ENCODE measurements at places on chromosomes 7 and 10. TPM values are rescaled to one million over a fixed set of nuclear protein-coding genes. Genes with fewer than 3 reads are reported as not detected.

WNT2 gene
- 12.9 TPM for total RNA-seq

FAM25A gene
- not detected for total RNA-seq

SRI gene
- 115 TPM for total RNA-seq

PNLIPRP2 gene
- not detected for total RNA-seq

LIPJ gene
- total RNA-seq: not detected

WEE2 gene
- not detected for total RNA-seq

MUC12 gene
- total RNA-seq: not detected

CDNF gene
- total RNA-seq: 0.61 TPM

ITIH5 gene
- total RNA-seq: 10.5 TPM

PPP1R17 gene
- not detected for total RNA-seq

DNA sequence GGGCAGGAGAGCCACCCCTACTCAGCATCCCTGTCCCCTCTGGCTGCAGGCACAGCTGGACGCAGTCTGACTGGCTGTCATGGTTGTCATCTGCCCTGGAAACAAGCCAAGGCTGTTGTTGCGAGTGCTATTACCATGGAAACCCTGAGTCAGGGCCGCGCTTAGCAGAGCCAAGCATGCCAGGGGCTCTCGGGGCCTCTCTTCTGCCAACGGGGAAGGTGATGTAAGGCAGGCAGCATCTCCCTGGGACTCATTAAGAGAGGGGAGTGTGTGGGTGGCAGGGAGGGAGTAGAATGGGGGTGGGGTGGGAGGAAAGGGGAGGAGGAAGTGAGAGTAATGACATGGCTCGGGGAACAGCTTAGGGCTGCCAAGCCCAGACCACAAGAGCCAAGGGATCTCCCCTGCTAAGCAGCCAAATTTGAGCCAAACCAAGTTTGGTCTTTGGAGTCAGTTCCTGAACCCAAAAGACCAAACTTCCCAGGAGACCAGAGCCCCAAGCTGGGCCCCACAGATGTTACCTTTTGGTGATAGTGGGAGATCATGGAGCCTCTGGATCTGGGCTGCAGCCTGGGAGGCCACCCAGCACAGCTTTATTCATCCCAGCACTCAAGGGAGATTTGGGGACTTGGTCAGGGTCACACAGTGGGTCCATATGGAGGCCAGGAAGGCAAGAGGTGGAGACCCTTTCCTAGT lies 67.6 kb downstream of the TMEM130 start:
- no peak for DNase-seq
- no peaks in the 10 kb centered on the region for H3K36me3 ChIP-seq
- no peaks in the 10 kb centered on the region for H3K27me3 ChIP-seq
- H3K4me3 ChIP-seq: no peak overlapping the region

- H3K27me3 ChIP-seq: no peaks in the 10 kb centered on the region
- H3K27ac ChIP-seq: no peak overlapping the region
- no peak for DNase-seq
- H3K4me1 ChIP-seq: peaks cover 6% of the 10 kb centered on the region
- no peak overlapping the region for H3K4me3 ChIP-seq
Measured at GRCh38 chr7:98836811-98837629, 32.8 kb downstream of the TMEM130 start.

DNA sequence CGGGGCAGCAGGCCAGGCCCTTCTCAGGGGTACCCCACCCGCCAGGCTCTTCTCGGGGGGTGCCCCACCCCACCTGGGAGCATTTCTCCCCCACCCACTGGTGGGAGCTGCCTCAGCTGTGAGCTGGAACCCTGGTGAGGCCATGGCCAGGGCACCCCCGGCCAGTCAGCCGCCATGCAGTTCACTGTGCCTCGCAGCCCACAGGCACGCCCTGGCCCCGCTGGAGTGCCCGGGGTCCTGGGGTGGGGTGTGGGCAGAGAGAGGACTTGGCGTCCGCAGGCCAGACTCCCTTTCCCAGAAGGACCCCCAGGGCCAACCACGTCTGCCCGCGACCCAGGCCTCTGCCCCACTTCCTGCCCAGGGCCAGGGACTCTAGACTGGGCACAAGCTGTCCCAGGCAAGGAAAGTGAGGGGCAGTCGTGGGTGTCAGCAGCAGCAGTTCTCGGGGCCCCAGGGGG lies 13.1 kb downstream of the DPYSL4 start:
- H3K27ac ChIP-seq: no peak overlapping the region
- H3K4me3 ChIP-seq: no peak overlapping the region
- DNase-seq: no peak
- H3K4me1 ChIP-seq: no peaks in the 10 kb centered on the region

GRCh38 chr7:103299660-103300059 lies 2.4 kb downstream of the PMPCB start:
- H3K27me3 ChIP-seq: no peaks in the 10 kb centered on the region
- peaks cover 60% of the 10 kb centered on the region for H3K36me3 ChIP-seq
- no peak overlapping the region for H3K4me3 ChIP-seq
- no peak for DNase-seq

DNA sequence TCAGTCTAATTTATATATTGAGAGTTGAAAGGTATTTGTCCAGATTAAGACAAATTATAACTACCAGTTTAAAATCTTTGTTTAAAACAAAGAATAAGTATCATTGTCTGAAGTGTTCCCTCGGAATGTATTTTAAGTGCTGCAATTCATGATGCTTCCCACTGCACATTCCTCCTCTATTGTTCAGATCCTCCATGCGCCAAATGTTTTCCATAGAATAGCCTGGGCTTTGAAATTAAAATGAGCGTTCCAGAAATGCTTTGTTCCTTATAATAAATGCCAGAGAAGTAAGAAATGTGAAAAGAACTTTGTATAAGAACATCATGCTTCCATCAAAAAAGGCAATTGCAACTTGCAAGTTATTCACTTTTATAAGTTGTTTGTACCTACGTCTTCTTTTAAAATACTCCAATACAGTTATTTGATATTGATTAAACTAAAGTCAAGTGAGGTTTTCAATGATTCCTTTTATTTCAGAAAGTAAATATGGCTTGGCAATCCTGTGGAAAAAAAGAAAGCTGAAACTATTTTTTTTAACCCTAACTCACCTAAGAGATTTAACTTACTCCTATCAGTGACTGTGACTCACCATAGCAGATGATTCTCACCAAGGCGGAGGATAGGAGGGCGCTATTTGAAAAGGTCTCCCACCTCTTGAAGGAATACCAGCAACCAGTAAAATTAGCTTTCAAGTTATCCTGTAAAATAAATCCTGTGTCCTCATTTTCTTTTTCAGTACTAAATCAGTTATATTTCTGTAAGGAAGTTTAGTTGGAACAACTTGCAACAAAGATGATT lies 85.8 kb downstream of the CTNNA3 start:
- H3K27ac ChIP-seq: no peak overlapping the region
- no peak overlapping the region for H3K4me3 ChIP-seq
- no peaks in the 10 kb centered on the region for H3K36me3 ChIP-seq
- H3K4me1 ChIP-seq: no peaks in the 10 kb centered on the region
- H3K27me3 ChIP-seq: no peaks in the 10 kb centered on the region

DNA sequence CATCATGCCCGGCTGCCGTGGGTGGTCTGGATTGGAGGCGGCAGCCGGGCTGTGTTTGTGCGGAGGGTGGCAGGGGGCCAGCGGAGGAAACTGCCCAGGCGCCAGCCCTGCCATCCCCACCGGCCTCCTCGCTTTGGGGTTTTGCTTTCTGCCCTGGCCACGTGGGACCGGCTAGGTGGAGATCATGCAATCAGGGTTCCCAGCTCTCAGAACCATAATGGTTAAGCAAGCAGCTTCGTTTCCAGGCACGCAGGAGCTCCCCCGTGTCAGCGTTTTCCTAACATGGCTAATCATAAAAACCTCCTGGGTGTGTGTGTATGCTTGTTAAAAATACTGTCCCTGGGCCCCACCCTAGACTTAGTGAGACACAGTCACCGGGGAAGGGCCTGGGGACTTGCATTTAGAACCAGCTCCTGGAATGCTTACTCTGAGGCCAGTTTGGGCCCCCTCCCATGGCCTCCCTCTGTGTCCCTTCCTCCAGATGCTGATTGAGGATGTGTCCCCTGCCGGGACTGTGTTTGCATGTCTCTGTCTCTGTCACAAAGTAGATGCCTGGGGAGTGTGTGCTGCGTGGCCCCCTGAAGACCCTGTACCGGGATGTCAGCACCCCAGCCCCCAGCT lies 119.3 kb downstream of the CUX1 start:
- no peak overlapping the region for H3K27ac ChIP-seq
- no peaks in the 10 kb centered on the region for H3K27me3 ChIP-seq
- DNase-seq: peak; percentile 64

- H3K27me3 ChIP-seq: no peaks in the 10 kb centered on the region
- H3K36me3 ChIP-seq: no peaks in the 10 kb centered on the region
- DNase-seq: no peak
- no peak overlapping the region for H3K4me3 ChIP-seq
Measured at GRCh38 chr10:61852261-61852660, 49.2 kb upstream of the ARID5B start.

DNA sequence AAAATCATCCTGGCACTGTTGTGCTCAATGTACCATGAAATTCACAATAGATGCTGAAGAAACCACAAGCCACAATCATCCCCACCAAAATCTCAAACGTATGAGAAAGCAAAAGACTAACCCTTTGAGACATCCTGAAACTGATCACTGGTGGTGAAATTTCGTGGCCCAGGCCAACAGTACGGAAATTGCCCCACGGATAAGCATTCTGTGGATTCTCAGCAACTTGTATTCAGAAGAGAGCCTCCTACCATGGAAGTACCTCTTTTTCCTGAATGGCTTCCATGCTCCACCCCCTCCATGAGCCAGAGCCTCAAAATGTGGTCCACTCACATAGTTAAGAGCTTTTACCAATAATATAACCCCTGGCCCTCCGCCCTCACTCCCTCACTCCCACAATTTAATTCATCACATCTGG lies 163.9 kb upstream of the AUTS2 start:
- H3K27ac ChIP-seq: no peak overlapping the region
- peaks cover 17% of the 10 kb centered on the region for H3K4me1 ChIP-seq
- no peaks in the 10 kb centered on the region for H3K36me3 ChIP-seq
- no peaks in the 10 kb centered on the region for H3K27me3 ChIP-seq

GRCh38 chr10:130927157-130927556 lies 384.4 kb downstream of the TCERG1L start:
- no peaks in the 10 kb centered on the region for H3K36me3 ChIP-seq
- H3K4me3 ChIP-seq: no peak overlapping the region
- H3K4me1 ChIP-seq: no peaks in the 10 kb centered on the region
- no peak overlapping the region for H3K27ac ChIP-seq
- no peaks in the 10 kb centered on the region for H3K27me3 ChIP-seq

GRCh38 chr10:76935941-76936613 lies 701.5 kb downstream of the KCNMA1 start:
- H3K36me3 ChIP-seq: no peaks in the 10 kb centered on the region
- no peaks in the 10 kb centered on the region for H3K4me1 ChIP-seq
- H3K4me3 ChIP-seq: no peak overlapping the region
- H3K27ac ChIP-seq: no peak overlapping the region
- no peak for DNase-seq

GRCh38 chr7:149625340-149625946 lies 127.8 kb upstream of the ZNF746 start:
- DNase-seq: peak; percentile 81
- H3K27ac ChIP-seq: peak overlapping the region; percentile 91
- H3K36me3 ChIP-seq: peaks cover 8% of the 10 kb centered on the region
- no peaks in the 10 kb centered on the region for H3K27me3 ChIP-seq

GRCh38 chr10:43121444-43121843 lies 16.8 kb upstream of the CSGALNACT2 start:
- no peaks in the 10 kb centered on the region for H3K4me1 ChIP-seq
- H3K4me3 ChIP-seq: no peak overlapping the region
- no peaks in the 10 kb centered on the region for H3K27me3 ChIP-seq
- DNase-seq: peak; percentile 67
- no peak overlapping the region for H3K27ac ChIP-seq

Measured in upper lobe of right lung (tissue), 1 donor.